ENCODE measurements at places on chromosomes 2 and 18.

DNA sequence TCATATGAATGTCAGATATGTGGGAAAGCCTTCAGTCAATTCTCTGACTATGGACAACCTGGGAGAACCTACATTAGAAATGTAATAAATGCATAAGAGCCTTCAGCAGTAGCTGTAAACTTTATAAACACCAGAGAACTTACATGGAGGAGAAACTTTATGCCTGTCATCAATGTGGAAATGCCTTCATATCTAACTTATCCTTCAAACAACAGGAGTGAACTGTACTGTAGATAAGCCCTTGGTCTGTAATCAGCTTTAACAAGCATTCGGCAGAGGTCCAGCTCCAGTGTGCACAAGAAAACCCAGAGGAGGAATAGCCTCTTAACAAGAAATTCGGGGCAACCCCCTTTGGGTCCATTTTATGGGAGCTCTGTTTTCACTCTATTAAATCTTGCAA lies 14.8 kb upstream of the UXS1 start:
- no peak for DNase-seq

DNA sequence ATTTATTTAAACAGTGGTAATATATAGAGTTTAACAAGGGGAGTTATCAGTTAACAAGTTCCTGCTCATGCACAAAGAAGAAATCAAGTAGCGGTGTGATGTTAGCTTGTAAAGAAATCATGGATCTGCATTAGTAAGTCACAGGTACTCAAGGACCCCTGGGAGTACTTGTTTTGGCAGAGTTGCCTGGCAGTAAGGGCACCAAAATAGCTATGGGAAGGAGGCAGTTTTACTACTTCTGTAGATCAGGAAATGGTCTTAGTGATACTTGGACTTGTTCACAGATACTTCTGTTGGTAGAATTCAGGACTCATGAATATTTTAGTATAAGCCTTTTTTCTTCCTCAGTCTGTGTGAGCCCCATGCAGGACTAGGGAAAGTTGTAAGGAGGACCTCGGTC lies 107.3 kb upstream of the IL1R2 start:
- DNase-seq = no peak

DNA sequence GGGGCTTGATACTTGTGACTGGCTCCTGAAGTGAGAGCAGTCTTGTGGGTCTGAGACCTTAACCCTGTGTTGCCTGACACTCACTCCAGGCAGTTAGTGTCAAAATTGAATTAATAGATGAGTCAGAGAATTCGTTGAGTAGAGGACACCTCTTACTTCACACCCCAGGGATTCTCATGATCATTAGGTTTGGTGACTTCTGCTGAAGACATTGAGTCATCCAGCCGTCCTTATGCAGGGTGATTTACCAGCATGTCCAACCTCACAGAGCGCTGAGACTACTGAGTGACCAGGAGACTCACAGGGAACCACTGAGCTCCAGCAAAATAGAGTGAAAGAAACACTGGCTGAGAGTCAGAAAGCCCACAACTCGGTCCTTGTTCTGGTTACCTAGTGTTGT lies 36.0 kb upstream of the EVA1A start:
- DNase-seq = no peak

- no peak for DNase-seq
These were observed 735 bp downstream of the CD207 start for GRCh38 chr2:70834881-70835280.

- peak; percentile 45 for DNase-seq
These were observed 74.6 kb downstream of the CLHC1 start for GRCh38 chr2:55157474-55157884.

DNA sequence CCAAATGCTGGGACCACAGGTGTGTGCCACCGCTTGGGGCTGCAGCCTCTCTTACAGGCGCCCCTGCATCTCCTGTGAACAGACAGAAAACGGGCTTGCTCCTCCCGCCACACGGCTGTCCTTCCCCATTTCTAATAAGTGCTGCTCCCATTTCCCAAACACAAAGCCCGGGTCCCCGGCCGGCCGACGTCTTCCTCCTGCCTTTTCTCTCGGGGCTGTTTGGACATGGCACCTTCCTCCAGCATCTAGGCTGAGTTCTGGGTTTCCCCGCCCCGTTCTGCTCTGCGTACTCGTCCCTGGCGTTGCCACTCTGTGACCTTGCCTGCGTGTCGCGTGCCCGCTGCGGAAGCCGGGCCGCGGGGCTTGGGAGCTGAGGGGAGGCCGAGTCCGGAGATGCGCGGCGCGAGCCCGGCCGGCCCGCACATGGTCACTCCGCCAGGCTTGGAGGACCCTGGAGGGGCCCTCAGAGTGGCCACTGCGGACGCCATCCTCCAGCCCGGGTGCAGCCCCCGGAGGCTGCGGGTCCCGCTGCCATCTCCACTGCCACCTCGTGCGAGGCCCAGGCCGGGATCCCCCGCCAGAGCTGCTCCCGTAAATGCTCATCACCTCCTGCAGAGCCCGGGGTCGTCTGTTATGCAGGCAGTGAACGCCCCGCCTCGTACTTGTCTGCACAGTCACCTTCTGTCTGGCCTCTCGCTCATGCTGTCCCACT lies 26.3 kb downstream of the PRELID3A start:
- no peak for DNase-seq

DNA sequence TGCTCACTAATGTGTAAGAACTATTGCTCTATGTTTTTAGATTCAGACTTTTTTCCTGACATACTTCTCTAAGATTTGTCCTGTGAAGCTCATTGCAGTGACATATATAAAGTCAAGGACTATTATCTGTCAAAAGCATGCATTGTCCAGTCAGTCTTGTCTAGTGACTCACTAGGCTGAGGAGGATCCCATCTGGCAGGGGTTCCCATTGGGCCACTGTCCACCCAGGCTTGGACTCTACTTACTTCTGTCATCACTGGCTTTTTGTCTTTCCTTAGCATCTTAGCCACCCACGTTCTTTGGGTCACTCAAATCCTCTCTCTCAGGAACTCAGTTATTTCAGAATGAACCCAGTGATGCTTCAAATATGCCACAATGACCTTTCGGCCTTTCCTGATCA lies 132.6 kb upstream of the NABP1 start:
- DNase-seq = no peak

- no peak for DNase-seq
These were observed 510.6 kb downstream of the ERBB4 start for GRCh38 chr2:212027681-212028628.

DNA sequence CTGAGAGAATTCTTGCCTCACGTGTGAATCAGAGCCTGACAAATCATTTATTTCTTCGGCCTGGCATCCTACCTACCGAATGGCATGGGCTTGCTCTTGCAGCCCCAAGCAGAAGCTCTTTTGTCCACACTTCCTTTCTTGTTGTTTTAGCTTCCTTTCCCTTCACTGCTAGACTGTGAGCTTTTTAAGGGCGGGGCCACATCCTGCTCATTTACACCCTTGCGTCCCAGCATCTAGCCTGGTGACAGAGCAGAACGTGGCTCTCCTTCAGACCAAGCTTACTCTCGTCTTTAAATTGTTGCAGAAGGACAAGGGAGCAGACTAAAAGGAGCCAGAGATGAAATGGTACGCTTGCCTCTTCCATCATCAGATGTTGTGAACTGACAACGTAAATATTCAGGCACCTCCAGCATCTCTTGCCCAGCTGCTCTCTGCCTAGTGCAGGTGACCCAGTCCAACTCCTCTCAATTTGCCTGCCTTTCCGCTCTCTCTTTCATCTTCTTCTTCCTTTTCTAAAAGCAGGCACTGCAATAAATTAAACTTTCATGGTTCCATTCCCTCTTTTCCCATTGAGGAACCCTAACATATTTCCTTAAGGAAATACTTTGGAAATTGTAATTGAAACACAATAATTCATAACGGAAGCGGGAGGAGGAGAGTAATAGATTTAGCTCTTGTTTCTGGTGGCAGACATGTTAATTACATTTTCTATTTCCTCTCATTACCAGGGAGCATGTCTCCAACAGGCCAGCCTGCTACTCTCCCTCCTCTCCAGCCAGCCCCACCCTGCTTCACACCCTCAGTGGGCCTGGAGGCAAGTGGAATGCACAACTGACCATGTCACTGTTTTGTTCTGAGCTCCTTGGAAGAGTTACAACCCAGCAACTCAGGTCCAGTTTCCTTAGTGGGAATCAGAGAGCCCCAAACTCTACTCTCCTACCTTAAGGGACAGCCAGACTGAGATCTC lies 228.1 kb upstream of the TRIB2 start:
- DNase-seq = no peak

- DNase-seq = no peak
These were observed 38.4 kb upstream of the GAREM1 start for GRCh38 chr18:32509111-32509510.

DNA sequence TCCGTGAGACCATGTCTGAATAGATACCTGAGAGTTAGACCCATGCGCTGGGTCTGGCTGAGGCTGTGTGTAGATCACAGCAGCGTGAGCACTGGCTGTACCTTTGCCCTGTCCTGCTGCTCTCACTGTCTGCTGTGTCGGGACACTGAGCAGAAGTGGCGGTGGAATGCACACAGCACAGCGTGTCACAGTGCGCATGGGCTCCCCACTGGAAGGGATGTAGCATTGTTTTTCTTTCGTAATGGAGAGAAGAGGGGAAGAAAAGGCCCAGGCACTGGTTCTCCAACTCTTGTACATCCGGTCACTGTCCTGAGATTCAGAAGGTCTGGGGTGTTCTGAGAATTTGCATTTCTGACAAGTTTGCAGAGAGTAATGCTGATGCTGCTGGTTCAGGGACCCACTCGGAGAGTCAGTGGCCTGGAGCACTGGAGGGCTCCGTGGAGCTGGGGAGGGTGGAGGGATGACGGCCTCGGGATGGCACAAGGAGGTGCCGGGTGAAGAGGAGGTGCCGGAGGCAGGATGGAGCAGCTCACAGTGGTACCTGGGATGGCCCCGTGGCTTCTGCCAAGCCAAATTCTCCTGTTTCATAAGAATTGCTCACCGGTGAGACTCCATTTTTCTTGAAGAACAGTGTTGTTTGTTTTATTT lies 252.8 kb downstream of the LDLRAD4 start:
- DNase-seq = no peak

DNA sequence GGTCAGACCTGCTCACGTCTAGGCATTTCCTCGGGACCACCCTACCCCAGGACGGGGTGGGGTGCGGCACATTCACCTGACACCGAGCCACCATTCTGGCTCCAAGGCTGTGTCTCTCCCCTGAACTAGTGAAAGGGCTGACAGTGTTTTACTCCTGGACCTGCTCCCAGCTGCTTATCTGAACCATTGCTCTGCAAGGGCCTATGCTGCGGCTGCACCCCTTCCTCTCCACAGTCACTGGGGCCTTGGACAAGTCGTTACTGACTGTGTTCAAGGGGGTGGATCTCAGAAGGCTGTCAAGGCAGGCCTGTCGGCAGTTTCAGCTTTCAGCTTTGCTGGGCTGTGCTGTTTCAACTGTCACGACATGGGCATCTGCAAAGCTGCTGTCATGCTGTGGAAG lies 11.7 kb downstream of the CREG2 start:
- DNase-seq = no peak
